ENCODE measurements at places on chromosomes 5 and 9.

DNA sequence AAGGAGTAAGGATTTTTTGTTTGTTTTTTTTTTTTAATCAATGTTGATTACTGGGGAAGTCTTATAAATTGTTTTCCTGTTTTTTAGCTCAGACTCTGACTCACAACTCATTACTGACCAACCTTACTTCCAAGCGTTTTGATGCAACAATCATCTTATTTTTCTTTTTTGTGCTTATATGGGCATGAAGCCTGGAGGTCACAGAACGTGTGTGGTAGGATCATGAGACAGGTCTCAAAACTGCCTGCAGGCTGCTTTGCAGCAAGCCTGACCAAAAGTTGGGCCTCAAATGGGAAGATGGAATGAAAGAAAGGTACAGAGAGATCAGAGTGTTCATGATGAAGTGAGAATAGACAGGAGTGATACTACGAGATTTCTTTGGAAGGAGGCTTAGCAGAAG is 38.5 kb downstream of the SNCAIP start:
- H3K4me1 ChIP-seq, result no peaks in the 10 kb centered on the region
- H3K4me3 ChIP-seq, result no peak overlapping the region
- H3K27me3 ChIP-seq, result no peaks in the 10 kb centered on the region
- H3K36me3 ChIP-seq, result no peaks in the 10 kb centered on the region
- H3K27ac ChIP-seq, result no peak overlapping the region

DNA sequence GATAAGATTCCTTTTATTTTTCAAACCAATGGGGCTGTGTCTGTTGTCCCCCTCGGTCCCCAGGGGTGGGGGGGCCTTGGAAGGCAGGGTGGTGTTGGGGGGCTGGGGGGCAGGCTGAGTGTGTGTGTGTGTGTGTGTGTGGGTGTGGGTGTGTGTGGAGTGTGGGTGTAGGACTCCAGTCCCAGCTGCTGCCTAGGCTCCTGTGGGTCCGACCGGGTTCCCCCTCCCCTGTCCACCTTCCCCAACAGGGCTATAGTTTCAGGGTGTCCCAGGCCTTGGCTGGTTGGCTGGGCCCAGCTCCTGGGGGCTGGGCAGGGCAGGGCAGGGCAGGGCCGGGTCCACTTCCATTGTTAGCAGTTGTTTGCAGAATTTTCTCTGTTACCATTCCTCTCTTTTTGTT is 2.1 kb upstream of the NFX1 start:
- H3K36me3 ChIP-seq, result peaks cover 34% of the 10 kb centered on the region
- ATAC-seq, result no peak
- peak overlapping the region; percentile 94 for H3K27ac ChIP-seq
- peaks cover 25% of the 10 kb centered on the region for H3K4me1 ChIP-seq
- H3K27me3 ChIP-seq, result no peaks in the 10 kb centered on the region

DNA sequence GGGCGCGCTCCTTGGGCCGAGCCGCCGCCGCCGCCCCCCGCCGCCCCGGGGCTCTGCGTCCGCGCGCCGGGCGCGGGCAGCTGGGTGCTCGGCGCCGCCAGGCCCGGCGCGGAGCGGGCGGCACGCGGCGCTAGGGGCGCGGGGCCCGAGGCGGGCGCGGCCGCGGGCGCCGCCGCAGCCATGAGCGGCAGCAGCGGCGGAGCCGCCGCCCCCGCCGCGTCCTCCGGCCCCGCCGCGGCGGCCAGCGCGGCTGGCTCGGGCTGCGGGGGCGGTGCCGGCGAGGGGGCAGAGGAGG is 351 bp downstream of the TRIO start:
- peaks cover 45% of the 10 kb centered on the region for H3K4me1 ChIP-seq
- H3K27ac ChIP-seq, result peak overlapping the region; percentile 60
- peak overlapping the region; percentile 94 for H3K4me3 ChIP-seq
- peak; percentile 44 for ATAC-seq

- H3K27ac ChIP-seq, result no peak overlapping the region
- H3K36me3 ChIP-seq, result no peaks in the 10 kb centered on the region
- H3K4me1 ChIP-seq, result peaks cover 12% of the 10 kb centered on the region
- H3K27me3 ChIP-seq, result no peaks in the 10 kb centered on the region
- H3K4me3 ChIP-seq, result no peak overlapping the region
- ATAC-seq, result no peak
These were observed 30.4 kb downstream of the CSF2 start for GRCh38 chr5:132103969-132104391.

DNA sequence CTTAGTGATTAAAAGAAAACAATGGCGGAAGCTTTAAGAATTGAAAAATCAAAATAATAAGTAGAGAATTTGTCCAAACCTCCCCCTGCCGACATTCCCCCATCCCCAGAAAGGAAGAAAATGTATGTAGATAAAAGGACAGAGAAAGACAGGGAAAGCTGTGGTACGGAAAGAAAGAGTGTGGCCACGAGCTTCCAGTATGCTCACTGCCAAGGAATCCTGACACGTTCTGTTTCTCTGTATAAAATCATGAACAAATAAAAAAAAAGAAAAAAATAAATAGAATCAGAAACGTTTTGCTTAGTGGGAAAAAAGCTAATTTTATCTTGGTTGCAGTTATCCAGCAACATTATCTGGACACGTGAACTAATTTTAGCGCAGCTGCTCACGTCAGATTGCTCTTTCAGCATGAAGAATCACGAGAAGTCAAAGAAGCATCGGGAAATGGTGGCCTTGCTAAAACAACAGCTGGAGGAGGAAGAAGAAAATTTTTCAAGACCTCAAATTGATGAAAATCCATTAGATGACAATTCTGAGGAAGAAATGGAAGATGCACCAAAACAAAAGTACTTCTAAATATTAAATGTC is 15.2 kb downstream of the DNAJC21 start:
- no peaks in the 10 kb centered on the region for H3K27me3 ChIP-seq
- H3K27ac ChIP-seq, result no peak overlapping the region
- no peaks in the 10 kb centered on the region for H3K36me3 ChIP-seq
- no peaks in the 10 kb centered on the region for H3K4me1 ChIP-seq
- no peak for ATAC-seq

DNA sequence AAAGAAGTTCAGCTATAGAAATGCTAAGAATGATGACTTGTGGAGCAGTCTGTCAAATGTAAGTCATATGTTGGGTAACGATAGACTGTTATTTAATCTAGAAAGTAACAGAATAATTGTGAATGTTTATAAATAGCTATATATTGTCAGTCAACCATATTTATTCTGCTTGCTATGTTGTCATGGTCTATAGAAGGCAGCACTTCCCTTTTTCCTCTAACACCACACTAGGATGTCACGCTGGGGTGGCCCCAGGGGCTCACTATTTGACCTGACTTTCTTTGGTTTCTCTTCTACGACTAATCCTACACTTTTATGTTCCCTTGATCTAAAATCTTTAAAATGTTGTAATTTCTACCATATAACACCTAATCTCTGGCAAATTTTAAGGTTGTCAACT is 20.5 kb downstream of the ERAP2 start:
- no peaks in the 10 kb centered on the region for H3K27me3 ChIP-seq
- no peak overlapping the region for H3K4me3 ChIP-seq
- H3K4me1 ChIP-seq, result no peaks in the 10 kb centered on the region
- H3K27ac ChIP-seq, result no peak overlapping the region

GRCh38 chr9:20504930-20505329 is 117.4 kb downstream of the MLLT3 start:
- no peaks in the 10 kb centered on the region for H3K27me3 ChIP-seq
- H3K4me1 ChIP-seq, result peaks cover 9% of the 10 kb centered on the region
- H3K27ac ChIP-seq, result no peak overlapping the region
- H3K4me3 ChIP-seq, result no peak overlapping the region
- no peak for ATAC-seq

- no peaks in the 10 kb centered on the region for H3K4me1 ChIP-seq
- ATAC-seq, result no peak
- H3K27me3 ChIP-seq, result no peaks in the 10 kb centered on the region
- H3K36me3 ChIP-seq, result peaks cover 99% of the 10 kb centered on the region
- no peak overlapping the region for H3K27ac ChIP-seq
These were observed 59.6 kb upstream of the CPLANE1 start for GRCh38 chr5:37308793-37309192.

DNA sequence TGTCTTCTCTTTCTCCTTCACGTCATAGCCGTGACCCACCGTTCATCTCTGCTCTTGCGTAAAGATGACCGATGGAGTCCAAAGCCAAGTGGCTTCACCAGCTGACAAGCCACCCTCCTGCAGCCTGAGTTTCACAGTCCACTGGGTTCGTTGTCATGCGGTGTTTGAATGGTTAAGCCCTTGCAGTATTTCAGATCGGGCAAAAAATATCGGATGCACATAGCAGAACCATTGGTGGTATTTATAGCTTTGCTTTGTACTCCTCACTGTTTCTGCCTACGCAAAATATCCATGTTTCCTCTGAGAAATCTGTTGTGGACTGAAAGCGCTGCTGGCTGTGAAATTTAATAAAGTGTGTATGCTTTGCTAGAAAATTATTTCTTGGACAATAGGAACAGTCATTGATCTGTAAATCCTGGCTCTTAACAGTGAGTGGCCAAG is 34.5 kb upstream of the NCS1 start:
- H3K36me3 ChIP-seq, result peaks cover 46% of the 10 kb centered on the region
- no peak overlapping the region for H3K4me3 ChIP-seq
- peaks cover 10% of the 10 kb centered on the region for H3K4me1 ChIP-seq
- no peaks in the 10 kb centered on the region for H3K27me3 ChIP-seq
- H3K27ac ChIP-seq, result peak overlapping the region; percentile 74
- ATAC-seq, result no peak

DNA sequence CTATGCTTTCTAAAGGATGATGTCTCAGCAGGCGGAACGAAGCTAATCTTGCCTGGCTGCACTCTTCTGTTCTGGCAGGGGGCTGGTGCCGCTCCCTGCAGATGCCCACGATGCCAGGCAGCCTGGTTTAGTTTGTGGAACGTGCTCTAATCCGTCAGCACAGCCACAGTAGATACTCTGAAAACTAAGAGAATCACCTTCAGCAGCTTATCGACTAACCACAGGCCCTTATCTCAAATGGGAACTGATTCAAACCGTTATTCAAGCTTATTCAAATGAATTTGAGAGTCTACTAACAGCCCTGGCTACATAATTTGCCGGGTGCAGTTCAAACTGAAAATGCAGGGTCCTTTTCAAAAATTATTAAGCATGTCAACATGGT is 246.6 kb upstream of the ANKRD55 start:
- H3K4me3 ChIP-seq, result no peak overlapping the region
- H3K27me3 ChIP-seq, result no peaks in the 10 kb centered on the region
- H3K27ac ChIP-seq, result no peak overlapping the region
- H3K4me1 ChIP-seq, result peaks cover 6% of the 10 kb centered on the region

GRCh38 chr5:173872957-173873305 is 15.2 kb upstream of the CPEB4 start:
- H3K36me3 ChIP-seq, result no peaks in the 10 kb centered on the region
- no peak for ATAC-seq
- peak overlapping the region; percentile 51 for H3K27ac ChIP-seq
- H3K27me3 ChIP-seq, result no peaks in the 10 kb centered on the region
- no peaks in the 10 kb centered on the region for H3K4me1 ChIP-seq

- no peaks in the 10 kb centered on the region for H3K36me3 ChIP-seq
- ATAC-seq, result no peak
- no peak overlapping the region for H3K4me3 ChIP-seq
These were observed 31.1 kb downstream of the SEMA6A start for GRCh38 chr5:116543501-116543900.

DNA sequence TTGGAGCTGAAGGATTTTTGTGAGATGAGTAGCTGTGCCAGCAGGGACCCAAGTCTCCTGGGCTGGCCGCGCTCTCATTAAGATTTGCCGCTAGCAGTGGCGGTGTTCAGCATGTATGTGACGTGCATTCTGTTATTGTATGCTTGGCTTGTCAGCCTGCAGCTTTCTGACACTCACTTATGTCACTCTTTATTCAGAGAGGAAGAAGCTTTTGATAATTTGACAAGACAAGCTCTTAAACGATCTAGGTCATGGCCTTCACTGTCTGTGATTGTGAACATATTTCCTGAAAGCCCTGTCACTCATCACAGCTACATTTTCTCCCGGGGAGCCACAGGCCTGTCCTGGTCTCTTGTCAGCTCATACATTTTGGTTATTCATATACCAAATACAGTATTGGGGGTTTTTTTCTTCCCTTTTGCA is 98.2 kb upstream of the GRHPR start:
- no peak overlapping the region for H3K4me3 ChIP-seq
- no peak overlapping the region for H3K27ac ChIP-seq
- no peaks in the 10 kb centered on the region for H3K27me3 ChIP-seq
- H3K4me1 ChIP-seq, result no peaks in the 10 kb centered on the region

DNA sequence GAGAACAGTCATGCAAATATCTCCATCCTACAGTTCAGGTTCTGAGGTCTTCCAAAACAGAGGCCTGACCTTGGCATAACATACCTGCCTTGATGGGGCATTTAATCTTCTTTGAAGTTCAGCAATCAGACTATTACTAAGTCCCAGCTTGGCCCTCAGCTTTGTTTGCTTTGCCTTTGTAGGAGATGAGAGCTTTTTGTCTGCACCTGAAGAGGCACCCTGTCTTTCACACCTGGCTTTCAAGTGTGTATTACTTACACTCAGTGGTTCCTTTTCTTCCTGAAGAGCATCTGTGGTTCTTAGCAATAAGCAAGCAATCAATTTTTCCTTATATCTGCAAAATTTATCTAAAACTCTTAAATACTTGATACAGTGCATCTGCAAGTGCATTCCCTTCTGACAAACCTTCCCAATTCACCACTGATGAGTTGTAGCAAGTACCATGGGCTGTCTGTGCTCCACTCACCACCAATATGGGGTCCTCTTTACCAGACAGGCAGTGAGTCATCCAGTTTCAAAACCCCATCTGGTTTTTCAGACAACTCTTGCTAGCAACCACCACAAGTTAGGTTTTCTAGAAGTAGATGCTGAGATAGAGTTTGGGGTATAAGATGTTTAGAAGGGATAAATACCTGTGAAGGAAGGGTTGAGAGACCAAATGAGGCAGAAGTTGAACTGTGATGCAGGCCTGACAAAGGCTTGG is 100.2 kb downstream of the HINT1 start:
- H3K4me1 ChIP-seq, result no peaks in the 10 kb centered on the region
- no peak overlapping the region for H3K4me3 ChIP-seq
- no peaks in the 10 kb centered on the region for H3K27me3 ChIP-seq
- no peak overlapping the region for H3K27ac ChIP-seq

DNA sequence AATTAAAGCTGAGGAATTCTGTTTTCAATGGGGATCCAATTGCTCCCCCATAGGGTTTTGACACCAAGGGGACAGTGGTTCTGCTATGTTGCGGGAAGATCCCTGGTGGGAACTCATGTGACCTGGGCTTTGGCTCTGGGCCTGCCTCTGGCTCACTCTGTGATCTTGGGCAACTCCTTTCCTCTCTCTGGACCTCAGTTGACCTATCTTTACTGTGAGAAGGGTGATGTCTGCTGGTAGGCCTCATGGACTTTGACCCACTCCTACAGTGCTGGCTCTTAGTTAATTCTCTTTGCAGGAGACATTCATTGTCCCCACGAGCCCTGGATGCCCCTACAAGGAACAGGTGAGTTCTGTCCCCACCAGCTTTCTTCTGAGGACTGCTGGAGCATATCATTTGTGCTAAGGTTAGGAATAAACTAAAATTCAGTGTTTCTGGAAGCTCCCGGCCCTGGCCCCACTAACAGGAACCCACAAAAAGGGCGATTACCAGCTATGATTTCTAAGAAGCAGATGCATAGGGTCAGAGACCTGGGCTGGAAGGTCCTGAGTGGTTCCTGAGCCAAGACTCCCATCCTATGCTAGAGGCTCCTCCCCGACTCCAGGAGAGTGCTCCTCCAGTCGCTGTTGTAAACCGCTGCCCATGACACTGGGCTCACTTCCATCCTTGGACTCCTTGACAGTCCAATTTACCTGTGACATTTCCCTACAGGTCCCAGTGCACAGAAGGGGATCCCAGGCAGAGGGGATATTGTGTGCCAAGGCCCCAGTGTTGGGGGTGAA is 218.3 kb downstream of the PAX5 start:
- no peak overlapping the region for H3K4me3 ChIP-seq
- no peak overlapping the region for H3K27ac ChIP-seq
- no peaks in the 10 kb centered on the region for H3K4me1 ChIP-seq
- no peaks in the 10 kb centered on the region for H3K36me3 ChIP-seq

Data from gastroesophageal sphincter (tissue), 4 donors.